Subcutaneous adipose tissue (tissue), 4 donors: ENCODE measurements at places on chromosomes 13 and 19. TPM values are rescaled to one million over a fixed set of nuclear protein-coding genes. Genes with fewer than 3 reads are reported as not detected.

CCDC70 gene
- not detected for total RNA-seq

GPR12 gene
- total RNA-seq, result not detected

TUBA3C gene
- not detected for total RNA-seq

PCDH20 gene
- total RNA-seq, result 0.34 TPM

CD22 gene
- 6.2 TPM for total RNA-seq

CATSPERD gene
- not detected for total RNA-seq

DNAJC15 gene
- total RNA-seq, result 4.3 TPM

DAND5 gene
- total RNA-seq, result not detected

OR7C1 gene
- not detected for total RNA-seq

CYP2A6 gene
- total RNA-seq, result 1.7 TPM

NRTN gene
- total RNA-seq, result not detected

CLEC17A gene
- total RNA-seq, result not detected

IGFL2 gene
- not detected for total RNA-seq

B3GLCT gene
- 8.2 TPM for total RNA-seq

MBD3L2 gene
- not detected for total RNA-seq

LILRB1 gene
- 20.7 TPM for total RNA-seq

ZNF253 gene
- 8.9 TPM for total RNA-seq

DNAAF3 gene
- 0.34 TPM for total RNA-seq

CFAP97D2 gene
- total RNA-seq, result not detected

NACC1 gene
- total RNA-seq, result 8.6 TPM

SHISA7 gene
- 0.16 TPM for total RNA-seq

SPIB gene
- total RNA-seq, result not detected

CAMSAP3 gene
- total RNA-seq, result not detected

B3GNT8 gene
- total RNA-seq, result 3.1 TPM

SPACA6 gene
- total RNA-seq, result 10.8 TPM

ZNF93 gene
- 5.5 TPM for total RNA-seq

C19orf18 gene
- total RNA-seq, result not detected

PABPC3 gene
- total RNA-seq, result 0.19 TPM

IGSF23 gene
- not detected for total RNA-seq

DMKN gene
- total RNA-seq, result 1.8 TPM

OR7G3 gene
- total RNA-seq, result not detected

ZNF724 gene
- total RNA-seq, result 3.9 TPM

APOC1 gene
- total RNA-seq, result 64.2 TPM

S1PR4 gene
- total RNA-seq, result 0.49 TPM
